ENCODE measurements at places on chromosomes 5 and 9.

GRCh38 chr5:81313278-81313677, 11.9 kb downstream of the ZCCHC9 start:
- DNase-seq = no peak

GRCh38 chr5:26700759-26701384, 337.5 kb downstream of the CDH9 start:
- no peak for DNase-seq

DNA sequence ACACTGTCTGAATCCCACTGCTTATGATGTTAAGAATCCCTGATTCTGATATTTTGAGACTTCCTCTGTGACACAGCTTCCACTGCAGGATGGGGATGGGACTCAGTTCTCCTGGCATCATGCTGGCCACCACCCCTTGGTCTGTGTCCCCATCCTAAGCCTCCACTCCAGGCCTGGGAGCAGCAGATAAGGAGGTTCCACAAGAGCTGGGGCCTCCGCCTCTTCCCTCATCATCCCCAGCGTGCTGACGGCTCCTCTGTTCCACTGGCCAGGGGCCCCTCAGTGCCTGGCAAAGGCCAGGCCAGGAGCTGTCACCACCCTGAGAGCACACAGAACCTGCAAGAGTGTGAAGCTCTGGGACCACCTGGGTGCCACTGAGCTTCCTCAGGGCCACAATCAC, 40.6 kb downstream of the CAMK2A start:
- no peak for DNase-seq

DNA sequence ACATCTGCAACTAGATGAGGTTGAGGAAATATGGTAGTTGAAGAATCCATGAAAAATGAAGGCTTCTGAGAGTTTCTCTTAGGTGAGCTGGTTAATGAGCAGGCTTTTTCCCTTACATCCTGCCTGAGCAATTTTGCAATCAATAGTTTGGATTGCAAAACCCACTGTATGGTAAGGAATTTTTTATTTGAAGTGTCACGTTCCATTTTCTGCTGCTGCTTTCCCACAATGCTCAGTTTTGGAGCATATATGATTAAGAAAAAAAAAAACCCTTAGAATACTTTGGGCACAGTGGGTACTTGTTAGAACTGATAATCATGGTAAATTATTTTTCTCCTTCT, 144.2 kb downstream of the PCSK1 start:
- DNase-seq = no peak

GRCh38 chr9:123073441-123073840, 40.0 kb downstream of the GPR21 start:
- DNase-seq = no peak

DNA sequence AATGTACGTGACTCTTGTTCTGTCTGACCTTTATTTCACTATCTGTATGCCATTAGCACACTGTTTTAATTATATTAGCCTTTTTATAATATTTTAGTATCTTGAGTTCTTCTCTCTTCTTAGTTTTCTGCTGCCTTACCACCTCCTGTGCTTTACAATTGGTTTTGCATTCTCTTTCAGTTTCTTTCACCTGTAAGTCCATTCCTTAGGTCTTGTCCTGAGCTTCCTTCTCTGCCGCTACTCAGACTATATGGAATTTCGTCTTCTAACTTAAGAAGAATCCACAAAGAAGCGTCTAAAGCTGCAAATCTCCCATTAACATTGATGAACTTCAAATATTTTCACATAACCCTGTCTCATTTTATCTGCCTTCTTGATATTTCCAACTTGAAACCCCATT, 642.9 kb downstream of the MAT2B start:
- no peak for DNase-seq

- DNase-seq = no peak
These were observed 26.0 kb upstream of the NKD2 start for GRCh38 chr5:982377-983237.

- no peak for DNase-seq
These were observed 6.0 kb downstream of the TRIM7 start for GRCh38 chr5:181198905-181199519.

- no peak for DNase-seq
These were observed 25.4 kb downstream of the GPR21 start for GRCh38 chr9:123058834-123059233.

DNA sequence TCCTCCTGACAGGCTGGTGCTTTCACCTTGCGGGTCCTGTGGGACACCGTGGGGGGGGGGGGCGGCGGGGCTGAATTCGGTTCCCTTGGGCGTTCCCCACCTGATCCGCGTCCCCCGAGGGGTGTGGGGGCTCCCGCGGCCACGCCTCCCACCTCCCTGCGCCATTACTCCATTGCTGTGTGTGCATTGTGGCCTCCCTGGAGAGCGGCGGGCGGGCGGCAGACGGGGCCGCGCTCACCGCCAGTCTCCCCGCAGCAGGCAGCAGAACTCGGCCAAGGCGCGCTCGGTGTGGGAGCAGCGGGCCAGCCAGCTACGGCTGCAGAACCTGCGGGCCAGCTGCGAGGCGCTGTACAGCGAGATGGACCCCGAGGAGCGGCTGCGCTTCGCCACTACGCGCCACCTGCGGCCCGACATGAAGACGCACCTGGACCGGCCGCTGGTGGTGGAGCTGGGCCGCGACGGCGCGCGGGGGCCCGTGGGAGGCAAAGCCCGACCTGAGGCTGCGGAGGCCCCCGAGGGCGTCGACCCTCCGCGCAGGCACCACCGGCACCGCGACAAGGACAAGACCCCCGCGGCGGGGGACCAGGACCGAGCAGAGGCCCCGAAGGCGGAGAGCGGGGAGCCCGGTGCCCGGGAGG, 145.3 kb downstream of the CACNA1B start:
- no peak for DNase-seq
